Cardiac septum (tissue), 1 donor: ENCODE measurements at places on chromosomes 5 and 9.

DNA sequence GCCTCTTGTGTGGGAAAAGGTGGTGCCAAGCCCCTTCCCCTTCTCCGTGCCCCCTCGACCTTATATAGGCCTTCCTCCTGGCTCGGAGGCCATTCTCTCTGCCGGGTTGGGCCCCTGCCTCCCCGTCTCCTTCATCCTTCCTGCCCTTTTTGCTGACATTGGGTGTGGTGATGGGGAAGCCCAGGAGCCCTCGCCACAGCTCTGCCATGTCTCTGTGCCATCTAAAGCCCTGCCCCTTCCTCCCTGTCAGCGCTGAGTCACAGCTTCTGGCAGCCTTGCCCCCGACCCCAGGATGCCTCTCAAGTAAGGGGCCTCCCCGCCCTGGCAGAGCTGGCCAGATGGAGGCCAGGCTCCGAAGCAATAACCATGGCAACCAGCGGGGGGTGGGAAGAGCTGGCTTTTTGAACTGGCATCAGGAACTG is 30.4 kb downstream of the JADE2 start:
- no peak for DNase-seq

DNA sequence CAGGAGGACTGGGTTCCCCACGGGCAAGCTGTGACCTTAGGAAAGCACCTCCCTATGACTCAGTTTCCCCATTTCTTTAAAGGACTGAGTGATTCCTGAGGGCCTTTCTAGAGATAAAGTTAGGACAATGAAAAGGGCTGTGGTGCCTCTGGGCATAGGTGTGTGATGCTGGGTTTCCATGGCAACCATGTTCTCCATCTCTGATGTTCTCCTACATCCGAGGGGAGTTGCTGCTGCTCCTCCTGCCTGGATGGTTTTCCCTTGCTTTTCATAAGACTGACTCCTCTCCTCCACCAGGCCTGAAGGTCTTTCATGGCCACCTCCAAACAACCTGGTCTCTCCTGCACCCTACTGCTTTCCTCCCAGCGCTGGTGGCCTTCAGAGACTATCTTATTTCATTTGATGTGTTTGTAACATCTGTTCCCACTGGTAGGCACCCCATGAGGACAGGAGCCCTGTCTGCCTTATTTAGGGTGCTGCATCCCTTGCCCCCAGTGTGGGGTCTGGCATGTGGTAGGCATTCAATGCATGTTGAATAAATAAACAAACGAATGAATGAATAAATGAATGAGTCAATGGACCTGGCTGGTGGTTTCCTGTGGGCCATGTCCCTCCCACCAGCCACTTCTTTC is 112.2 kb upstream of the HAND1 start:
- no peak for DNase-seq

DNA sequence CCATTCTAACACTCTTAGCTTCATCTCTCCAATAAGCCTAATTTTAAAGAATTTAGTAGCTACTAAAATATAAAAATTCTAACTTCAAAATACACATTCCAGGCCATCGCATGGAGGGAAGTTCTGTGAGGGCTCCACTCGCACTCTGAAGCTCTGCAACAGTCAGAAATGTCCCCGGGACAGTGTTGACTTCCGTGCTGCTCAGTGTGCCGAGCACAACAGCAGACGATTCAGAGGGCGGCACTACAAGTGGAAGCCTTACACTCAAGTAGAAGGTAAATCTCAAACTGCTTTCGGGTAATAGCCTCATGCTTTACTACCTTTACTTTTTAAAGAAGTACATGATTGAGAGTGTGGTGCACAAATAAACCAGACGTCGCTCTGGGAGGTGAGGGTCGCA is 94.8 kb downstream of the ADAMTS16 start:
- DNase-seq = no peak

DNA sequence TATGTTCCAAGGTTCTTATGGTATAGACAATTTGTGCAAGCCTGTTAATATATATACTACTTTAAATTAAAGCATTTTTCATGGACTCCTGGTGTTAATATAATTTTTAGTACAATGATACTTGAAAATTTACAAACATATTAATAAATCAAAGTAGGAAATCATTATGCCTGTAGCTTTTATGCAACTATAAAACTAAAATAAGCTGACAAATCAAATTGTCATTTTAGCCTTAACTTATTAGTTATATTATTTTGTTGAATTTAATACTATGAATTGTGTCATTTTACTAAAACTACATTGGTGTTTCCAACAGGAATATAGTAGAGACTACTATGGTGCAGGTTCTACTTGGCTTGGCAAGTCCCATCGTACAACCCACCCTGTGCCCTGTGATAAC is 96.0 kb downstream of the MED10 start:
- no peak for DNase-seq
